Naive thymus-derived CD8-positive, alpha-beta T cell (primary cell): ENCODE measurements at places on chromosomes 7 and 10.

GRCh38 chr10:113459626-113460280, 93.1 kb upstream of the HABP2 start:
- H3K27me3 ChIP-seq, result peaks cover 23% of the 10 kb centered on the region
- H3K36me3 ChIP-seq, result no peaks in the 10 kb centered on the region
- no peak overlapping the region for H3K27ac ChIP-seq
- H3K4me1 ChIP-seq, result no peaks in the 10 kb centered on the region
- no peak overlapping the region for H3K4me3 ChIP-seq
- no peak for DNase-seq

GRCh38 chr7:156544919-156545715, 95.5 kb upstream of the RNF32 start:
- peaks cover 13% of the 10 kb centered on the region for H3K36me3 ChIP-seq
- no peak for DNase-seq
- no peak overlapping the region for H3K27ac ChIP-seq

DNA sequence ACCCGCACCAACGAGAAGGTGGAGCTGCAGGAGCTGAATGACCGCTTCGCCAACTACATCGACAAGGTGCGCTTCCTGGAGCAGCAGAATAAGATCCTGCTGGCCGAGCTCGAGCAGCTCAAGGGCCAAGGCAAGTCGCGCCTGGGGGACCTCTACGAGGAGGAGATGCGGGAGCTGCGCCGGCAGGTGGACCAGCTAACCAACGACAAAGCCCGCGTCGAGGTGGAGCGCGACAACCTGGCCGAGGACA, 1.6 kb downstream of the VIM start:
- DNase-seq, result no peak
- H3K4me1 ChIP-seq, result peaks cover 29% of the 10 kb centered on the region
- H3K4me3 ChIP-seq, result peak overlapping the region; percentile 99
- peaks cover 41% of the 10 kb centered on the region for H3K36me3 ChIP-seq
- H3K27me3 ChIP-seq, result no peaks in the 10 kb centered on the region

DNA sequence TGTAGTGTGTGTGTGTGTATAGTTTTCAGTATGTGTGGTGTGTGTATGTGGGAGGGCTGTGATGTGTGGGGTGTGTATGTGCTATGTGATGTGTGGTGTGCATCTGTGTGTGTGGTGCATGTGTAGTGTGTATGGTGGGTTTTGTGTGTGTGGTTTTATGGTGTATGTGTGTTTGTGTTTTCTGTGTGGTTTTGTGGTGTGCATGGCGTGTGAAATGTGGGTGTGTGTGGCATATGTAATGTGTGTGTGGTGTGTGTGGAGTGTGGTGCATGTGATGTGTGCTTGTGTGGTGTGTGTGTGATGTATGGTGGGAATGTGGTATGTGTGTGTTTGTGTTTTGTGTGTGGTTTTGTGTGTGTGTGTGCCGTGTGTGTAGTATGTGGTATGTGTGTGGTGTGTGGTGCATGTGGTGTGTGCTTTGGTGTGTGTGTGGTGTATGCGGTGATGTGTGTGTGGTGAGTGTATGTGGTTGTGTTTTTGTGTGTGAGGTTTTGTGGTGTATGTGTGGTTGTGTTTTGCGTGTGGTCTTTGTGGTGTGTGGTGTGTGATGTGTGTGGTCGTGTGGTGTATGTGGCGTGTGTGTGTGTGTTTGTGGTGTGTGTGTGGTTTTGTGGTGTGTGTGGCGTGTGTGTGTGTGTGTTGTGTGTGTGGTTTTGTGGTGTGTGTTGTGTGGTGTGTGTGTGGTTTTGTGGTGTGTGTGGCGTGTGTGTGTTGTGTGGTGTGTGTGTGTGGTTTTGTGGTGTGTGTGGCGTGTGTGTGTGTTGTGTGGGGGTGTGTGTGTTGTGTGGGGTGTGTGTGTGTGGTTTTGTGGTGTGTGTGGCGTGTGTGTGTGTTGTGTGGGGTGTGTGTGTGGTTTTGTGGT, 18.0 kb upstream of the PPP2R2D start:
- no peak overlapping the region for H3K4me3 ChIP-seq
- H3K4me1 ChIP-seq, result peaks cover 3% of the 10 kb centered on the region
- peaks cover 22% of the 10 kb centered on the region for H3K27me3 ChIP-seq
- DNase-seq, result no peak
- no peaks in the 10 kb centered on the region for H3K36me3 ChIP-seq

DNA sequence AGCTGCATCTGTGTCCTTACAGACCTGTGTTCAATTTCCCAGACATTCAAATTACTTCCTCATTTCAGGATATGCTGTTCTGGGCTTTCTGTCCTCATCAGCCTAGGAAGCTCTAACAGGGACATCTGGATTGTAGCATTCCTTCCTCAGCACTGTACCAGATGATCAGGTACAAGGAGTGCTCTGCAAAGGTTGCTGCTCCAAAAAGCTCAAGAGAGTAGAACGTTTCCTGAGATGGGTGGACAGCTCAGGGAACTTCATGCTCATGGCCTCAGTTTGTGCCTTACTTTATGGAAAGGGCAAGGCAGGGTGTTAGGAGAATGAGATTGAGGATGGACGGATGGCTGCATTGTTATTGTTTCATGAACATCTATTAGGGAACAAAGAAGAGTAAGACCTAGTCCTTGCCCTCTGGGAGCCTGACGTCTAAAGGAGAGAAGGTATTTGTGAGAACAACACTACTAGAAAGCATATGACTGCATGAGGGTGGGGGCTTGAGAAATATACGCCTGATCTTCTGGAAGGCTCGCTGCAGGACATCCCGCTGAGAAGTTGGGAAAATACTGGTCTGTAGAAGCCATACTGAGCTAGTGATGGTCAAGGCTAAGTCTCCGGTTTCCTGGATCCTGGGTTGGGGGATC, 10.5 kb upstream of the ZNF212 start:
- no peaks in the 10 kb centered on the region for H3K4me1 ChIP-seq
- no peak overlapping the region for H3K27ac ChIP-seq
- no peak for DNase-seq
- H3K27me3 ChIP-seq, result no peaks in the 10 kb centered on the region
- no peak overlapping the region for H3K4me3 ChIP-seq
- H3K36me3 ChIP-seq, result peaks cover 8% of the 10 kb centered on the region

- no peaks in the 10 kb centered on the region for H3K36me3 ChIP-seq
- H3K4me3 ChIP-seq, result no peak overlapping the region
- H3K27me3 ChIP-seq, result no peaks in the 10 kb centered on the region
- no peak for DNase-seq
- H3K4me1 ChIP-seq, result no peaks in the 10 kb centered on the region
These were observed 156.3 kb upstream of the SEMA3C start for GRCh38 chr7:81075150-81075549.

- peaks cover 35% of the 10 kb centered on the region for H3K4me1 ChIP-seq
- H3K27me3 ChIP-seq, result no peaks in the 10 kb centered on the region
- H3K36me3 ChIP-seq, result no peaks in the 10 kb centered on the region
- no peak for DNase-seq
- H3K27ac ChIP-seq, result peak overlapping the region; percentile 3
- peak overlapping the region; percentile 23 for H3K4me3 ChIP-seq
These were observed 81.8 kb upstream of the SFMBT2 start for GRCh38 chr10:7492660-7493046.

DNA sequence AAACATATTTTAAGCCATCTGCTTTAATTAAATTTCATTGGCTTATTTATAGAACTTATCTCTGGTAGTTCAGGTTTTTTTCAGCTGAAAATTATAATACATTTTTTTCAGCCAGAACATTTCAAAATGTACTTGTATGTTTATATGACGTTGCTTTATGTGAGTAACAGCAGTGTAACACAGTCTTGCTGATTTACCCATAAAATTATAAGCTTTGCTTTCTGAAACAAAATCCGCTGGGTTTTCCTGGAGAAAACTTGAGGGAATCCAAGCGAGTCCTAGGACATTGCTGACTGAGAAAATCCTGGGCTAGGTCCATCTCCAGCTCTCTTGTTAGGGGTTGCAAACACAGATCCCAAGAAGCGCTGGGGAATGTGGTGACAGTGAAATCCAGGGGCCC, 112.2 kb upstream of the GATA3 start:
- peaks cover 27% of the 10 kb centered on the region for H3K36me3 ChIP-seq
- DNase-seq, result no peak
- no peaks in the 10 kb centered on the region for H3K27me3 ChIP-seq
- H3K27ac ChIP-seq, result no peak overlapping the region
- no peak overlapping the region for H3K4me3 ChIP-seq

- peaks cover 10% of the 10 kb centered on the region for H3K27me3 ChIP-seq
- H3K4me1 ChIP-seq, result peaks cover 30% of the 10 kb centered on the region
- no peak for DNase-seq
- H3K27ac ChIP-seq, result no peak overlapping the region
These were observed 468 bp upstream of the IRF5 start for GRCh38 chr7:128937271-128937646.

DNA sequence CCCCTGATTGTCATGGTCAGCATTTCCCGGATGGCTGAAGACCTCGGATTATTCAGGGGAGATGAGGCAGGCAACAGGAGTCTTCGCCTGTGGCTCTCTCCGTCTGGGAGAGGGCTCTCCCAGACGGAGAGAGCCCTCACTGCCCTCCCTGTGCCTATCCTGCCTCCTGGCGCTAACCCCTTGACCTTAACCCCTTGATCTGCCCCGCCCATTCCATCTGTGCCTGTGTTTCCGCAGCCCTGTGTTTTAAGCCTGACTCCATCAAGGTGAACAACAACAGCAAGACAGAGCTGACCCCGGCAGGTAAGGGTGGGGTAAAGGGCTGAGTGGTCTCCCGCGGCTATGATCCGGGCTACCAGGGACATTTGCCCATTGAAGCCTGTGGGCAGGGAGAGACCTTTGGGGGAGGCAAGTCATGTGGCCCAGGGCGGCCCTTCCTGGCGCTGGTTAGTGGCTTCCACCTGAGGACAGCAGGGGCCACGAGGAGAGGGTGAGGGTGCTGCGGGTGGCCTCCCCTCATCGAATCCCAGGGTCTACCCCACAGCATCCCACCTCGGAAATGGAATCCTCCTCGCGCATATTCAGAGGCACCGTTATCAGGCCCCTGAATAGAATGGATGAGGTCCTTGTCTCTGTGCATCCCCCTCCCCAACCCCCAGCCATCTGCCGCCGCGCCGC, 4.2 kb upstream of the MUC12 start:
- H3K27me3 ChIP-seq, result peaks cover 59% of the 10 kb centered on the region
- H3K27ac ChIP-seq, result no peak overlapping the region
- peaks cover 2% of the 10 kb centered on the region for H3K36me3 ChIP-seq
- peaks cover 24% of the 10 kb centered on the region for H3K4me1 ChIP-seq

- H3K27me3 ChIP-seq, result no peaks in the 10 kb centered on the region
- peaks cover 3% of the 10 kb centered on the region for H3K36me3 ChIP-seq
- H3K4me3 ChIP-seq, result no peak overlapping the region
- no peak overlapping the region for H3K27ac ChIP-seq
- H3K4me1 ChIP-seq, result peaks cover 7% of the 10 kb centered on the region
These were observed 30.5 kb upstream of the XPNPEP1 start for GRCh38 chr10:109953766-109954165.

- no peak overlapping the region for H3K27ac ChIP-seq
- peaks cover 3% of the 10 kb centered on the region for H3K27me3 ChIP-seq
- H3K4me1 ChIP-seq, result peaks cover 10% of the 10 kb centered on the region
These were observed 303.9 kb downstream of the WDR37 start for GRCh38 chr10:1360011-1360557.

DNA sequence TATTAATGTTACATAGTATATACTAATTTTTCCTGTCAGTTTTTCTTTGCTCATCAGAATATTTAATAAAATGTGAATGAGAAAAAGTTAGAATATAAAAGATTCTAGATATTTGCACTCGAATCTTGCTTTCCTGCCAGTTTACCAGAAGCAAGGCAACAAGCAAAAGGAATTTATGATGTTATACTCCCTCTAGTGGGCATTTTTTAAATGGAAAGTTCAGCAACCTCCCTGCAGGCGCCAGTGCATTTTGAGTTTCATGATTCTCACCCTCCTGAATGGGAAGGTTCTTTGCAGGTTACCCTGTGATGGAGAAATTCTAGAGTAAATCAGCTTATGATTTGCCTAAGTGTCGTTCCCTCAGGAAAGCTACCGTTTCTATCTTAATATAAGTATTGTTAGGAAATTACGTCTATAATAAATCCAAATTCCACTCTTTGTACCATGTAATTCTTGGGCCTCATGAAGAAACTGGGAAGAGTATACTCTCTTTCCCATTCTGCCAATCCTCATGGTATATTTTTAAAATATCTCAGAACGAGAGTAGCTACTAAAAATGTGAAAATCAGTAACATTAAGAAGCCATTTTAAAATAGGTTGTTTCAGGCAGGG, 350.0 kb downstream of the CRPPA start:
- H3K36me3 ChIP-seq, result no peaks in the 10 kb centered on the region
- H3K27ac ChIP-seq, result no peak overlapping the region
- H3K4me3 ChIP-seq, result no peak overlapping the region

GRCh38 chr7:37284805-37285231, 163.8 kb downstream of the ELMO1 start:
- H3K27ac ChIP-seq, result no peak overlapping the region
- H3K4me1 ChIP-seq, result peaks cover 14% of the 10 kb centered on the region
- peak; percentile 25 for DNase-seq
- no peak overlapping the region for H3K4me3 ChIP-seq

DNA sequence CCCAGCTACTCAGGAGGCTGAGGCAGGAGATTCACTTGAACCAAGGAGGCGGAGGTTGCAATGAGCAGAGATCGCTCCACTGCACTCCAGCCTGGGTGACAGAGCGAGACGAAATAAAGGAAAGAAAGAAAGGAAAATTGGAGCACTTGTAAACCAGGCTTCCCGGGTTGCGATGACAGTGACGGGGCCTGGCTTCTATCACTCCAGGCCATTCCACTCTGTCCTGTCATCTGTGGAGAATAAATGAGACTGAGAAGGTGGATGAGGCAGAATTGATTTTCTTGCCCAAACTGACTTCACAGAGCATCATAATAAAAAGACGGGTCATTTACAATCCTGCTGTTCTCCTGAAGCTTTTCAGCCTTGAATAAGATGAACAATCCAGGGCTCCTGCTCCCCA, 12.1 kb upstream of the KPNA7 start:
- H3K27ac ChIP-seq, result no peak overlapping the region
- no peak overlapping the region for H3K4me3 ChIP-seq
- no peaks in the 10 kb centered on the region for H3K27me3 ChIP-seq
- DNase-seq, result no peak

DNA sequence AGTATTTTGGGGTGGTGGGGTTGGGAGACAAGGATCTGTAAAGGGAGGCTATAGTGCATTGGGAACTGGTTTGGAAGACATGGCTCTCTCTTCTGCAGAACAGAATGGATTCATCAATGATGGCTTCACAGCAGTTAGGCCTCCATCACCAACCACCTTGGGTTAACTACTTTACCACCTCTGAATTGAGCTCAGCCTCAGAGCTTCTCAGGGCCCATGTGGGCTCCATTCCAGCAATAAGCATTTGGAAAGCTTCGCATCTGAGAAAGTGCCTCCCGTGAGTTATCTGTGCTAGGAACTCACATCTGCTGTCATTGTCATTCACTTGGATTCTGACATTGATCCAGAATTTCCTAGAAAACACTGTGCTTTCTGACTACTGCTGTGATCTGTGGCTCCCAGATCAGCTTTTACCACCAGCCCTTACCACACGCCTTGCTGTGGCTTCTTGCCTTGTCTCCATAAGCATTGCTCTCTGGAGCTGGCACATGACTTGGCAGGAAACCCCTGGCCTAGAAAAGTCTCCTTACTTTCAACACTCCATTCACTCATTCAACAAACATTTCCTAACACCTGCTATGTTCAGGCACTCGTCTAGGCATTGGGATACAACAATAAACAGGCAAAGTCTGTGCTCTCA, 70.7 kb upstream of the ADO start:
- DNase-seq, result no peak
- peaks cover 2% of the 10 kb centered on the region for H3K27me3 ChIP-seq
- H3K36me3 ChIP-seq, result no peaks in the 10 kb centered on the region
